ENCODE measurements at places on chromosomes 12 and 14. TPM values are rescaled to one million over a fixed set of nuclear protein-coding genes. Genes with fewer than 3 reads are reported as not detected.

TAOK3 gene
- 48.9 TPM for total RNA-seq

- no peak overlapping the region for H3K4me3 ChIP-seq
- H3K4me1 ChIP-seq, result no peaks in the 10 kb centered on the region
- no peak overlapping the region for H3K27ac ChIP-seq
Observed at GRCh38 chr12:109531411-109531810, 41.9 kb downstream of the MMAB start.

CERS5 gene
- 63.7 TPM for total RNA-seq

GRCh38 chr14:29274890-29275596, 508.5 kb downstream of the FOXG1 start:
- no peaks in the 10 kb centered on the region for H3K36me3 ChIP-seq
- no peak overlapping the region for H3K27ac ChIP-seq
- no peak for DNase-seq
- peaks cover 14% of the 10 kb centered on the region for H3K27me3 ChIP-seq
- H3K4me1 ChIP-seq, result no peaks in the 10 kb centered on the region

OLR1 gene
- total RNA-seq, result not detected

PROX2 gene
- total RNA-seq, result not detected

GRCh38 chr12:110809149-110809548, 37.6 kb upstream of the CCDC63 start:
- no peak for DNase-seq
- H3K4me3 ChIP-seq, result no peak overlapping the region
- H3K27me3 ChIP-seq, result no peaks in the 10 kb centered on the region
- H3K27ac ChIP-seq, result no peak overlapping the region

All from A673 (cell line).